ENCODE measurements at places on chromosomes 2 and 18.

- DNase-seq, result no peak
Observed at GRCh38 chr18:59730896-59731295, 33.7 kb upstream of the CCBE1 start.

DNA sequence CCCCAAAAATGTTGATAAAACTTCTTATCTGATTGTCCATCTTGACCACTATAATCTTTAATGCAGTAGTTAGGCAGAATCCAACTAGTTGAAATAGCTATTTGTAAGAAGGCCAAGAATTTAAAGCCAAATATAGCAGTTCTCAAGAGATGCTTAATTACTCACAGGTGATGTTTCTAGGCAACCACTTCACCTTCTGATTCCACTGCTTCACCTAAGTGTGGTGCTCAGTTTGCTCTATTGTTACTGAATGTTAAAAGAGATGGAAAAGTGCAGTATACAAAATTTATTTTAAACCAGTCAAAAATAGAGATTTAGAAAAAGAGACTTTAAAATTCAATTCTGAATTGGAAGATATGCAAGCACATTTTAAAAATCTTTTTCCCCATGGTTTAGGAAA, 539.4 kb downstream of the ZNF804A start:
- DNase-seq, result no peak

- DNase-seq, result no peak
Observed at GRCh38 chr2:98216616-98217015, 129.6 kb upstream of the CNGA3 start.

GRCh38 chr2:145221516-145221915, 701.6 kb upstream of the ZEB2 start:
- DNase-seq, result no peak

DNA sequence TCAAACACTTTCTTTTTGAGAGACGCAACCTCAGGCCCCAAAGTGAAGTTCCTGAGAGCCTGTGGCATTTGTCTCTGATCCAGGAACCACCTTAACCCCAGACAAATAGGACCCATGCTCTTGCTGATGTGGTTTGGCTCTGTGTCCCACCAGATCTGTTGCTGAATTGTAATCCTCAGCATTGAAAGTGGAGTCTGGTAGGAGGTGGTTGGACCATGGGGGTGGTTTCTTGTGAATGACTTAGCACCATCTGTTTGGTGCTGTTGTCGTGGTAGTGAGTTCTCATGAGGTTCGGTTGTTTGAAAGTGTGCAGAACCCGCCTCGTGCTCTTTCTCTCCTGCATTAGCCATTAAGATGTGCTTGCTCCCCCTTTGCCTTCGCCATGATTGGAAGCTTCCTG, 252.6 kb downstream of the FAM210A start:
- no peak for DNase-seq

DNA sequence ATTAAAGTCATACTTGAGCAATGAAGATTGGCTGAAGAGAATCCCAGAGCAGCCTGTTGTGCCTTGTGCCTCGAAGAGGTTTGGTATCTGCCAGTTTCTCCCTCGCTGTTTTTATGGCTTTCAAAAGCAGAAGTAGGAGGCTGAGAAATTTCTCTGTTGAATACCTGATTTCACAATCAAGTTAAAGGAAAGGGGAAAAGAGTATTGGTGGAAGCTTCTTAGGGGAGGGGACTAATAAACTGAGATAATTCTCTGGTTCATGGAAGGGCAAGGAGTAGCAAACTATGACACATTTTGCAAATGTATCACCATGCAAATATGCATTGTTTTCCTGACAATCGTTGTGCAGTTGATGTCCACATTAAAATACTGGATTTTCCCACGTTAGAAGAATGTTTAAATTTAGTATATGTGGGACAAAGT, at the start of gene IL1B:
Gene IL1B (minus strand): TSS at position 85 of the 423 bp plus-strand sequence. CDS start 550 bp downstream, outside the sequence.
- peak; percentile 91 for DNase-seq

DNA sequence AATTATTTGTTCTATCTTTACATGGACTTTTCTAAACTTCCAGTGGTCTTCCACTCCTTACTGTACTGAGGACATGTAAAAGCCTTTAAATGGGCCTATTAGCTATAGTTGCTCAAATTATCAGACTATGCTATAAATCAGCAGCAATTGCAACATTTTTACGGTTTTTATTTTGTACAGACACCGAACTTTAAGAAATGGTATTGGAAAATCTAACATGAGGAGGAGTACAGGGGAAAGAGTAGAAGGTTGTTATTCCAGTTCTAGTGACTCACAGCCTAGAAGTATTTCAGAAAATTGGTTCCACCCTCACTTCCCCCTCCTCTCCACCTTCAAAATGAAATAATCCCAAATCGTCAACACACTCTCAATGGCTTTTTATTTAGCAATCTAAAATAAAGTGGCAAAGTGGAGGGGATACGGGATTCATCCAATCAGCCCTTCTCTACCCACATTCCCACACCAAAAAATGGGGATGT, 1.1 kb downstream of the NCKAP1 start:
- peak; percentile 19 for DNase-seq

GRCh38 chr2:33848486-33848885, 249.4 kb upstream of the FAM98A start:
- DNase-seq, result no peak

- peak; percentile 97 for DNase-seq
Observed at GRCh38 chr2:6780765-6781274, 84.9 kb downstream of the CMPK2 start.

- no peak for DNase-seq
Observed at GRCh38 chr18:55302167-55302833, 285.7 kb downstream of the TCF4 start.

DNA sequence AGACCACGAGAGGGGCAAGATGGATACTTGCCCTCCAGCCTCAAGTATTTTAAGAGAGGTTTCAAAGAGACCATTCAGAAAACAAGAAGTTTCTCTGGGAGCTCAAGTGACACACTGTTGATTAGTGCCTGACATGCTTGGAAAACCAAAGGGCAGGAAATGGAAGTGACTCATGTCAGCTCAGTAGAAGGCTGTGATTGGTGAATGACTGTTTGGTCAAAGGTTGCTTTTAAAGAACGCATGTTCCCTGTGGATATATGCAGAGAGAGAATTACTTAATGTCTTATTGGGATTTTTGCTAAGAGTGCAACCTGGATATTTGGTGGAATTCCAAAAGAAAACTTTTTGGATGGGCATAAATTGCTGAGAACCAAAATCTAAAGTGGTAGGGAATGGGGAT, 549.9 kb downstream of the XIRP2 start:
- no peak for DNase-seq

GRCh38 chr2:155141418-155141817, 442.9 kb downstream of the KCNJ3 start:
- DNase-seq, result no peak

DNA sequence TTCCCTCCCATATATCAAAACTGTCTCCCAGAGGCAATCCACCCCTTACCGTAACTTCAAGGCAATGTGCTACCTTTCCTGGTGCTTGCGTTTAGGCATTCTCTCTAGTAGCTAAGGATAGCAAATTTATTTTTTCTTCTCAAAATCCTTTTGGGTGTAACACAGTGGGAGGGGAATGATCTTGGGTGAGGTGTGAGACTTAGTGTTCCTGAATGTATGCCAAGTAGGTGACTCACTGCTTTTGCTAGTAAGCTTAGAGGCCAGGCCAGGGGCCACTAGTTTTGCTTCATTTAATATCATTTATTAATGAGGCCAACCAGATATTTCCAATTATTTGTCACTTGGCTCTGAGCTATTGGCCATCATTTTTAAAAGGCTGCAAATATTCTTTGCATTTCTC, 135.5 kb downstream of the NAPG start:
- peak; percentile 11 for DNase-seq

- DNase-seq, result peak; percentile 24
Observed at GRCh38 chr2:134206031-134206430, 47.8 kb upstream of the MGAT5 start.
